ENCODE measurements at places on chromosomes 3 and 15.
A peak's percentile ranks its signal among the peaks of the same experiment; 100 is the strongest.

- DNase-seq = no peak
Observed at GRCh38 chr3:97278506-97278905, 464.1 kb downstream of the EPHA6 start.

GRCh38 chr3:132362329-132362728 lies 45.1 kb downstream of the ACP3 start:
- DNase-seq = no peak

DNA sequence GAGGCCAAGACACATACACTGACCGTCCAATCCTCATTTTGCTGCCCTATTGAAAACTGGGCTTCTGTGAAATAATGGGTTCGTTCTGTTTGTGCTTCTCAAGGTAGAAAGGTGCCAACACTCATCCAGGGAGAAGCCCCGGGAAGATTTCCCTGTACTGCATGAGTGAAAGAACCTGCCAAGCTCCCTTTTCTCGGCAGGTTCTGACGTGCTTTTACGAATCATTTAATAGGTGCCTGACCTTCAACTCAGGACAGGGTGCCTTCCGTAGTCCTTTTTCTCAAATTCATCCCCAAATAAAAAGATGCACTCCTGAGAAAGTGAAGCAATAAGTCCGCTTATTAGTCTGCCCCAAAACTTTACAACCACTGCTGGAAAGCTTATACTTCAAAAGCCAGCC lies 64.2 kb downstream of the B3GNT5 start:
- no peak for DNase-seq

DNA sequence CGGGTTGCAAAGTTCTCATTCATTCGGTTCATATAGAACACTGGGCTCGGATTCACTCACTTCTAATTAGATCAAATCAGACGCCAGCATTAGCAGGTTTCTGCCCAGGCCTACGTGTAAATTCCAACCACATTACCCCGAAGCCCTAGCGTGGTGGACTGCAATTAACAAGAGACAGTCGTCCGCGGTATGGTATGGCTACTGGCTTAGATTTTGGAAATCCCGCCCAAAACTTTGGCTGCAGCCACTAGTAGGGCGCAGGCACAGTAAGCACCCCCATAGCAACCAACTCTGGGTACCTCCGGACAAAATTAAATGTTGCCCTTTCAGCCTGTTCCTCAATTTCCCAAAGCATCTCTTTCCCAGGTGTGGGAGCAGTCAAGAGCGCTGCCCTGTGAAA lies 771 bp downstream of the RARRES1 start:
- no peak for DNase-seq

- DNase-seq = no peak
Observed at GRCh38 chr15:77531191-77532000, 101.3 kb downstream of the LINGO1 start.

DNA sequence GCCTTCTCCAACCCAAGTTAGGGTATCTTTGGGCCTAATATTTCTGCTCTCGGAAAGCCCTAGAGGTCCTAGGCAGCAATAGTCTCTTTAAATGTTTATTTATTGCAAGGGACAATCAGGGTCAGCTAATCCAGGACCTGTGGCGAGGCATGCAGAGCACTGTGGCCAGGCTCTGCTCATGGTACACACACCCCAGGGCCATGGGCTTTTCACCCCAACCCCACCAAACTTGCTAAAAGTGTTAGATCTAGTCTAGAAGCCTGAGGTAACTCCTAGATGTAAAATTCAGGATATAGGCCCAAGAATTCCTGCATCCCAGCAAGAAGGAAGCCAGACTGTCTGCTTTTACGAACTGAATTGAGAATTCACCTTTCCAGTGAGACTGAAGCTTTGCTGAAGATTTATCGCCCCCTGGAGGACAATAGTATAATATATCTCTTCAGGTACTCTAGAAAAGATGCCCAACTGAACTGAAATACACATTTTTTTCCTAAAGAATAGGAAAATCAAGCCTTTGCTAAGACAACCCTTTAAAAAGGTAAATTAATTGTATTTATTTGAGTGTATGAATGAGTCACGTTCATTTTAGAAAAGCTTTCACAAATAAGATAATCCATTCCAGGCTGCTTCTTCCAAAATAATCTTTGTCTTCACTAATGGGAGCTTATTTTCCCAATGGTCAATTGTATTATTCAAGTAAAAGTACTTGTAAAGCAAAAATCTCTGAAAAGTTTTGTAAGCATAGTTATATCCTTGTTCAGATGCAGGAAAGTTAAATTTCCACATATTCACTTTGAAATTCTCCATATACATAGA lies 89.8 kb downstream of the LRRC3B start:
- DNase-seq = peak; percentile 55

Measured in suppressor macrophage treated with lipopolysaccharide for 1 hour (primary cell).